Psoas muscle (tissue), 8 donors: ENCODE measurements at places on chromosomes 5 and 9. TPM values are rescaled to one million over a fixed set of nuclear protein-coding genes. Genes with fewer than 3 reads are reported as not detected.

Gene SLC23A1
- not detected for total RNA-seq

Gene LCN1
- total RNA-seq = not detected

Gene RAI14
- total RNA-seq = 2.4 TPM

Gene EGR1
- total RNA-seq = 115 TPM

- no peak overlapping the region for H3K27ac ChIP-seq
- H3K4me1 ChIP-seq = no peaks in the 10 kb centered on the region
- no peaks in the 10 kb centered on the region for H3K27me3 ChIP-seq
- peaks cover 4% of the 10 kb centered on the region for H3K36me3 ChIP-seq
- no peak for DNase-seq
- H3K4me3 ChIP-seq = no peak overlapping the region
Measured at GRCh38 chr9:37309136-37309535, 113.4 kb upstream of the GRHPR start.

GRCh38 chr5:180688330-180689070 is 39.1 kb upstream of the FLT4 start:
- peaks cover 22% of the 10 kb centered on the region for H3K27me3 ChIP-seq
- no peaks in the 10 kb centered on the region for H3K36me3 ChIP-seq
- no peak overlapping the region for H3K27ac ChIP-seq
- H3K4me1 ChIP-seq = no peaks in the 10 kb centered on the region

Gene FEM1C
- total RNA-seq = 28.6 TPM

- DNase-seq = no peak
- no peak overlapping the region for H3K4me3 ChIP-seq
- H3K4me1 ChIP-seq = no peaks in the 10 kb centered on the region
- H3K27me3 ChIP-seq = no peaks in the 10 kb centered on the region
- H3K36me3 ChIP-seq = no peaks in the 10 kb centered on the region
- H3K27ac ChIP-seq = no peak overlapping the region
Measured at GRCh38 chr5:123297866-123298265, 125.3 kb downstream of the CEP120 start.

DNA sequence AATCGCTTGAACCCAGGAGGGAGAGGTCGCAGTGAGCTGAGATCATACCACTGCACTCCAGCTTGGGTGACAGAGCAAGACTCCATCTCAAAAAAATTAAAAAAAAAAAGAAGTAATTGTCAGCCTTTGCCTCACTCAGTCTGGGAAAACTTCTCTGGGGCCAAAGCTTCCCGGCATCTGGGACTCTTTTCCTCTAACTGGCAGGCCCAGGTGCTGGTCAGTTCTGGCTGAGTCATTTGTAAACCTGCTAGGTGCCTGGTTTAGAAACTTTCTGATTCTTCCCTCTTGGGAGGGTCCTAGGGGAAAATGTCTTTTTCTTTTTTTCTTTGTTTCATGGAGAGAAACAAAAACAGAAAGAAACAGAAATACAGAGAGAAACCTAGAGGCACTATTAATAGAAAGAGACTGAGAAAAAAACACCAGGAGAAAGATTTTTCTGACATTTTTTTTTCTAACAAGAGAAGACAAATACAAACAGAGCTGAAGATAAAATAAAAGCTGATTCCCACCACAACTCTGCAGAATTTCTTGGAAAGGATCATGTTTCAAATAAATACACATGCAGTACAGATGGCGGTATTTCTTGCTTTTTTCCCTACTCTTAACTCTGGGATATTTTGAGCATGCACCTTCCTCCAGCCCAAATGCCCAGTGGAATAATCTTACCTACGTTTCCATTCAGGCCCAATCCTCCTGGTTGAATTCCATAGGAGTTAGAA is 22.1 kb upstream of the UBAP2 start:
- no peak for DNase-seq
- H3K4me3 ChIP-seq = no peak overlapping the region
- peaks cover 30% of the 10 kb centered on the region for H3K4me1 ChIP-seq
- H3K27me3 ChIP-seq = no peaks in the 10 kb centered on the region

- no peak for DNase-seq
- no peaks in the 10 kb centered on the region for H3K27me3 ChIP-seq
- H3K4me1 ChIP-seq = peaks cover 18% of the 10 kb centered on the region
- H3K27ac ChIP-seq = no peak overlapping the region
- H3K36me3 ChIP-seq = no peaks in the 10 kb centered on the region
- H3K4me3 ChIP-seq = no peak overlapping the region
Measured at GRCh38 chr5:10573487-10574145, 9.7 kb downstream of the ANKRD33B start.

Gene TNFSF15
- not detected for total RNA-seq

DNA sequence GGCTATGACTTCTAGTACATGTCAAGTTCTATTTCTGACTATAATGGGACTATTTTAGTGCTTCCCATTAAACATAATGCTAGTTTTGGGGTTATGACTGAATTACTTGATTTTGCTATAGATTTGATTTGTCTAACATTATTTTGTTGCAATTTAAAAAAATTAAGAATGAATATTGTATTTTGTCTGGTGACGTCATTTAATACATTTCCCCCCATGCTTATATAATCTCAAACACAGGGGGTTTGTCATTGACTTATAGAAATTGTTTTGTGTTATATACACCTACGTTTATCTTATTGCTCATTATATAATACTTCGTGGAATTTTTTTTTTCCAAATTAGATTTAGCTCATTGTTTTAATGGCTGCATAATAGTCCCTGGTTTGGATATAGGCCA is 270.3 kb upstream of the VLDLR start:
- no peaks in the 10 kb centered on the region for H3K36me3 ChIP-seq
- no peaks in the 10 kb centered on the region for H3K27me3 ChIP-seq
- H3K4me3 ChIP-seq = no peak overlapping the region
- DNase-seq = no peak
- H3K27ac ChIP-seq = no peak overlapping the region
- peaks cover 7% of the 10 kb centered on the region for H3K4me1 ChIP-seq

Gene SET
- total RNA-seq = 228 TPM

Gene C5orf58
- not detected for total RNA-seq

Gene EFNA5
- 5.4 TPM for total RNA-seq

DNA sequence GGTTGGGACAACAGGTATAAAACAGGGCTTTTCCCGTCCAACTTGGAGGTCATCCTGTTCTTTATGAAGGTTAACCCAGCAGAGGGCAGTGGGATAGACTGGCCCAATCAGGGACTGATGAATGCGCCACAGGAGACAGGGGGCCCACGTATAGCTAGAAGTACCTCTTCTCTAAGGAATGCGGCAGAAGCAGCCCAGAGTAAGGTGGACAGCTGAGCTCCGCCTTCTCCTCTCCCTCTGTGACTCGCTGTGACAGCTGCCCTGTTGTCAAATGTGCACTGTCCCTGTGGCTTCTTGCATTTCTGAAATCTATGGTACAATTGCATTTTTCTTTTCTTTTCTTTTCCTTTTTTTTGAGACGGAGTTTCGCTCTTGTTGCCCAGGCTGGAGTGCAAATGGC is 306.6 kb downstream of the FBXL7 start:
- H3K4me1 ChIP-seq = no peaks in the 10 kb centered on the region
- no peak overlapping the region for H3K27ac ChIP-seq
- no peaks in the 10 kb centered on the region for H3K27me3 ChIP-seq
- DNase-seq = no peak

DNA sequence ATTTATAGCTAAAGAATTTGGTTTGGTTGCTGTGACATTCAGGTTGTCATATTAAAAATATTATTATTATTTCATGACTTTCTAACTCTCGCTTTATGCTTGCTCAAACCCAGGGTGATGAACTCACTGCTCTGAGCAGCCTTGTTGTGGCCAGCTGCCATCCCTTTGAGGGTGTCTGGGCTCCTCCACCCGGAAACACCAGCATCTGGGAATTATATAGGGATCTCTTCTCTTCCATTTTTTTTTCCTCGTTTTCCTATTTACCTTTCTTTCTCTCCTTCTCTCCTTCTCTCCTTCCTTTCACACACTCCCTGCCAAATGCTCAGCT is 355.8 kb upstream of the SMARCA2 start:
- DNase-seq = no peak
- no peak overlapping the region for H3K27ac ChIP-seq
- no peak overlapping the region for H3K4me3 ChIP-seq
- no peaks in the 10 kb centered on the region for H3K4me1 ChIP-seq
- H3K27me3 ChIP-seq = no peaks in the 10 kb centered on the region

DNA sequence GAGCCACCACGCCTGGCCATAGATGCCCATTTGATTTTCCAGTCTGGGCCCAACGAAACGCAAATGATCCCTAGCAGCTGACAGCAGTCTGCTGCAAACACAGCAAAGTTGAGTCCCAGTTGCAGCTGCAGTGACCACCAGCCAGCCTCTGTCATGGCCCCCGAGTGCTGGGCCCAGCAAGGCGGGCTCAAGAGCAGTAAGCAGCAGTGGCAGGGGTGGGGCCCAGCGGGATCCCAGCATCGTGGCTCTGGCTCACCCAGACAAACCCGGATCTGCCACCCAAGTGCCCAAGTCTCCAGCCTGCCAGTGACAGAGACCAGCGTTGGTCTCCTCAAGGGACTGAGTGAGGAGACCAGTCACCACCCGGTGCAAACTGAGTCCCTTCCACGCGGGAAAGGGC is 6.9 kb upstream of the LTC4S start:
- H3K4me3 ChIP-seq = no peak overlapping the region
- no peaks in the 10 kb centered on the region for H3K4me1 ChIP-seq
- no peak overlapping the region for H3K27ac ChIP-seq
- no peaks in the 10 kb centered on the region for H3K36me3 ChIP-seq
- H3K27me3 ChIP-seq = no peaks in the 10 kb centered on the region

- no peak overlapping the region for H3K4me3 ChIP-seq
- H3K27ac ChIP-seq = no peak overlapping the region
- no peaks in the 10 kb centered on the region for H3K4me1 ChIP-seq
- no peaks in the 10 kb centered on the region for H3K27me3 ChIP-seq
- no peaks in the 10 kb centered on the region for H3K36me3 ChIP-seq
Measured at GRCh38 chr5:168941901-168942300, 359.0 kb downstream of the SLIT3 start.

- no peak for DNase-seq
- H3K36me3 ChIP-seq = no peaks in the 10 kb centered on the region
- no peaks in the 10 kb centered on the region for H3K4me1 ChIP-seq
- H3K27me3 ChIP-seq = no peaks in the 10 kb centered on the region
- no peak overlapping the region for H3K4me3 ChIP-seq
Measured at GRCh38 chr5:133319905-133320520, 268.2 kb downstream of the HSPA4 start.

GRCh38 chr9:127081250-127082185 is 40.9 kb downstream of the ANGPTL2 start:
- DNase-seq = no peak
- H3K4me3 ChIP-seq = no peak overlapping the region
- H3K27me3 ChIP-seq = no peaks in the 10 kb centered on the region
- no peak overlapping the region for H3K27ac ChIP-seq

GRCh38 chr5:174623433-174624019 is 100.9 kb upstream of the MSX2 start:
- no peak overlapping the region for H3K27ac ChIP-seq
- no peaks in the 10 kb centered on the region for H3K4me1 ChIP-seq
- H3K36me3 ChIP-seq = no peaks in the 10 kb centered on the region
- H3K4me3 ChIP-seq = no peak overlapping the region
- no peaks in the 10 kb centered on the region for H3K27me3 ChIP-seq

Gene STC2
- total RNA-seq = 9.4 TPM

DNA sequence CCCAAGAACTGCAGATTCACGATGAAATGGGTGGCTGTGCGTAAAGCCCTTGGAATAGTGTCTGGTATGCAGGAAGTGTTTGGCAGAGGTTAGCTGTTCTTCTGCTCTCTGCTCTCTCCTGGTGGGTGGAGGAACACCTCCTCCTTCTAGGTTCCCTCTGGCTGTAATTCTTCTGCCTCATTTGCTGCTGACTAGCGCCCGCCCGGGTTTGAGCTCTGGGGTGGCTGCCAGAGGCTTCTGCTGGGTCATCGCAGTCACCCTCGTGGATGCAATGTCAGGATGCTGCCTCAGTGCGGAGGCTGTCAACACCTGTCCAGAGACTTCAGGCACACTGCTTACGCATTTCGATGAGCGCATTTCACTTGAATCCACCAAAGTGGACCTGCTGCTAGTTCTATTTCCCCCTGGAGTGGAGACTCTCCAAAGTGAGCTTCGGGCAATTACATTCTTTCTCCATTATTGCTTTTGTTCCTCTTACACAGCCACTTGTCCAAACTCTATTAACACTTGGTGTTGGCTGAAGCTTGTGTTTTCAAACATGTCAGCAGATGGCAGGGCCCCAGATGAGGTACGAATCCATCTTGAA is 11.7 kb downstream of the DOCK2 start:
- H3K27ac ChIP-seq = no peak overlapping the region
- no peak overlapping the region for H3K4me3 ChIP-seq
- no peak for DNase-seq
- no peaks in the 10 kb centered on the region for H3K36me3 ChIP-seq
- no peaks in the 10 kb centered on the region for H3K4me1 ChIP-seq

GRCh38 chr9:98866435-98867102 is 59.1 kb downstream of the GALNT12 start:
- peaks cover 3% of the 10 kb centered on the region for H3K27me3 ChIP-seq
- H3K4me1 ChIP-seq = peaks cover 7% of the 10 kb centered on the region
- H3K4me3 ChIP-seq = no peak overlapping the region
- H3K36me3 ChIP-seq = no peaks in the 10 kb centered on the region
- peak overlapping the region; percentile 61 for H3K27ac ChIP-seq
- no peak for DNase-seq

Gene TGFBI
- total RNA-seq = 31.7 TPM

GRCh38 chr5:11555171-11555570 is 349.1 kb downstream of the CTNND2 start:
- H3K36me3 ChIP-seq = no peaks in the 10 kb centered on the region
- no peak for DNase-seq

- H3K4me1 ChIP-seq = no peaks in the 10 kb centered on the region
- no peaks in the 10 kb centered on the region for H3K36me3 ChIP-seq
- no peak overlapping the region for H3K4me3 ChIP-seq
- peak; percentile 35 for DNase-seq
Measured at GRCh38 chr5:159471904-159472303, 141.6 kb upstream of the IL12B start.

- DNase-seq = no peak
- H3K36me3 ChIP-seq = no peaks in the 10 kb centered on the region
- no peak overlapping the region for H3K27ac ChIP-seq
Measured at GRCh38 chr5:57550132-57550531, 67.5 kb upstream of the ACTBL2 start.

- H3K27ac ChIP-seq = no peak overlapping the region
- H3K4me3 ChIP-seq = no peak overlapping the region
- no peak for DNase-seq
- no peaks in the 10 kb centered on the region for H3K4me1 ChIP-seq
Measured at GRCh38 chr5:56389261-56389660, 156.1 kb upstream of the ANKRD55 start.

DNA sequence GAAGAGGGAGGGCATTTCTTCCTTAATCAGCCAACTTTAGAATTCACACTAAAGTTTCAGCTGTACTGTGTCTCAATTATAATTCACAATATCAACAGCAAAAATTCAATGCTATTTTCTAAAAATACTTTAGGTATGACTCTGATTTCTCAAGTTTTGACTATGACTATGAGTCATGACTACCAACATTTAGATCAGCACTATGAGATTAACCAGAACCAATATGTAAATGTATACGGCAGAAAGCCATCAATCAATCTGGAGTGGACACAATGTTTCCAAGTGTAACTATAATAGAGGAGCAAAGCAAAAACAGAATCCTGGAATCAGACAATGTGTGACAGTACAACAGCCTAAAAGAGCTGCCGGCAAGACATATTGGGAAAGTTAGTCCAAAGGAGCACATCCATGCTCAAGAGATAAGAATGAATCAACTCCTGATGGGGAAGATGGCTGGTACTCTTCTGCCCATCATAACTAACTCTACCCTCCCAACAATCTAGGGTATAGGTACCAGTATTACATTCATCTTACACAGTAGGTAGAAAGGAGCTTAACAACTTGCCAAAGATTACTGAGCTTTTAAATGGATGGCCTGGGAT is 294.4 kb downstream of the SEMA5A start:
- H3K36me3 ChIP-seq = no peaks in the 10 kb centered on the region
- H3K27ac ChIP-seq = no peak overlapping the region
- H3K4me3 ChIP-seq = no peak overlapping the region
- no peaks in the 10 kb centered on the region for H3K4me1 ChIP-seq

- H3K27ac ChIP-seq = no peak overlapping the region
- no peak overlapping the region for H3K4me3 ChIP-seq
Measured at GRCh38 chr5:112275671-112276070, 143.4 kb downstream of the EPB41L4A start.
